ENCODE measurements at places on chromosomes 7 and 10.

- no peak for DNase-seq
These were observed 237.6 kb downstream of the DIP2C start for GRCh38 chr10:451856-452255.

- DNase-seq = no peak
These were observed 710.6 kb upstream of the GALNT17 start for GRCh38 chr7:70421319-70421718.

GRCh38 chr7:32928785-32929298 is 28.4 kb upstream of the FKBP9 start:
- no peak for DNase-seq

- no peak for DNase-seq
These were observed 164.6 kb downstream of the ADARB2 start for GRCh38 chr10:1572519-1573333.

GRCh38 chr10:89904755-89905154 is 203.4 kb downstream of the KIF20B start:
- peak; percentile 73 for DNase-seq

- DNase-seq = peak; percentile 61
These were observed 55.9 kb upstream of the ADRB1 start for GRCh38 chr10:113987805-113988204.

DNA sequence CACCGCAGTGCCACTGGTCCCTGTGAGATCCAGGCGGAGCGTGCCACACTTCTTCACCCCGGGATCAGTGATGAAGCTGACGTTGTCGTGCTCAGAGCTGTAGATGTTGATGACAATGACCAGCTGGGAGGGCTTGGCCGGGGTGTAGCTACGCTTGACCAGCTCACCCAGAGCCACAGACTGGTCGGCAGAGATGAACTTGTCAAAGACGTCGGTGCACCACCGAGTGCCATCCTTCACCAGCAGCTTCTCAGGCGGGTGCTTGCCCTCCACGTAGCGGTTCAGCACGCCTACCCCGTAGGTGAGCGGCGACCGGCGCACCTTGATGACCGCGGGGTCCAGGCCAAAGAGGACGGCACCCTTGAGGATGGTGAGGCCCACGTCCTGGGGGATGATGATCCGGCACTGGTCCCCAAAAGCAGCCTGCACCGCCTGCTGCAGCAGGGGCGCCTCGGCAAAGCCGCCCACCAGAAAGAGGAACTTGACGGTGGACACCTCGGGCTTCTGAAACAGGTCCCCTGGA is 54.2 kb downstream of the PNLIPRP2 start:
- no peak for DNase-seq

DNA sequence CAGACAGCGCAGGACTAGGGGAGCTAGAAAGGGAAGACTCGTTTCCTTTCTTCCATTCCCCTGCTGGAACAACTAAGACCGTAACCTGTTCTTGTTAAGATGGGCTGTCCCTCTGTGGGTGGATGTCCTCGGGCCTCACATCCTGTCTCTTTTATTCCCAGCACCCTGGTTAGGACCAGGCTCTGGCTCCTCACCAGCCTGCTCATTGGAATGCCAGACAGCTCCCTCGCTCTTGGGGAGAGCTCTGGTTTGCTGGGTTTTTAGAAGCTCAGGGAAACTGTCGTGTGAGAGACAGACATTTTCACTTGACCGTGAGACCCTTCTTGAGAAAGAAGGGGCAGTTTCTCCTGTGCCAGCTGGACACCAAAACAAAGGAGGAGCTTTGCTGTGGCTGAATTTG is 58.1 kb upstream of the HABP2 start:
- DNase-seq = no peak

DNA sequence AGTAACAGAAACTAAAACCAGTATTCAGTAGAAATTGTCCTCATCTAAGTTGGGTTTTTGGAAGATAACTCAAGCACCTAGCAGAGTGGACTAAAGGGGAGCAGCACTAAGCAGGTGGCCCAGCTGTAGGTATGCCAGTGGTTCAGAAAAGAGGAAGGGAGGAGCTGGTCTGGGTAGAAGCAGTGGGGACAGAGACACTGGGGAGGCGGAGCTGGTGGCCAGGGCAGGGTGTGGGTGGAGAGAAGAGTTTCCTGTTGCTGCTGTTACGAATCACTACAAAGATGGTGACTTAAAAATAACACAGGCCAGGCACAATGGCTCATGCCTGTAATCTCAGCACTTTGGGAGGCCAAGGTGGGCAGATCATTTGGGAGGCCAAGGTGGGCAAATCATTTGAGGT is 136.2 kb downstream of the WDR11 start:
- DNase-seq = no peak

Measured in foreskin keratinocyte (primary cell).